ENCODE measurements at places on chromosomes 3 and 15.

DNA sequence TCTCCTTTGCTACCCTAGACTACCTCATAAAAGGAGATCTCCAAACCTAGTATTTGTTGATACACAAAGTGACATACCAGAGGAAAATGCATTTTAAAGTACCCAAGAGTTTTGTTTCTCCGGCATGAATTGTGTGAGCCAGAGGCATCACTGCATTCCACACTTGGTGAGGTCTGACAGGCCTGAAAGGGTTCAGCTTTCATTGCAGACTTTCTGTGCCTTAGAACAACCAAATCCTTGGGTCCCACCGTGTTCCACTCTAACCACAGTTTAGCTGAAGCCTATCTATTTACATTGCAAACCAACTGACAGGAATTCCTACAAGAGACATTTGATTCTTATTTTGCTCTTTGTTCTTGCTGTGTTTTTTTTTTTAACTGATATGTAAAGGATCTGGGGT is 21.0 kb upstream of the EID1 start:
- no peak for DNase-seq

DNA sequence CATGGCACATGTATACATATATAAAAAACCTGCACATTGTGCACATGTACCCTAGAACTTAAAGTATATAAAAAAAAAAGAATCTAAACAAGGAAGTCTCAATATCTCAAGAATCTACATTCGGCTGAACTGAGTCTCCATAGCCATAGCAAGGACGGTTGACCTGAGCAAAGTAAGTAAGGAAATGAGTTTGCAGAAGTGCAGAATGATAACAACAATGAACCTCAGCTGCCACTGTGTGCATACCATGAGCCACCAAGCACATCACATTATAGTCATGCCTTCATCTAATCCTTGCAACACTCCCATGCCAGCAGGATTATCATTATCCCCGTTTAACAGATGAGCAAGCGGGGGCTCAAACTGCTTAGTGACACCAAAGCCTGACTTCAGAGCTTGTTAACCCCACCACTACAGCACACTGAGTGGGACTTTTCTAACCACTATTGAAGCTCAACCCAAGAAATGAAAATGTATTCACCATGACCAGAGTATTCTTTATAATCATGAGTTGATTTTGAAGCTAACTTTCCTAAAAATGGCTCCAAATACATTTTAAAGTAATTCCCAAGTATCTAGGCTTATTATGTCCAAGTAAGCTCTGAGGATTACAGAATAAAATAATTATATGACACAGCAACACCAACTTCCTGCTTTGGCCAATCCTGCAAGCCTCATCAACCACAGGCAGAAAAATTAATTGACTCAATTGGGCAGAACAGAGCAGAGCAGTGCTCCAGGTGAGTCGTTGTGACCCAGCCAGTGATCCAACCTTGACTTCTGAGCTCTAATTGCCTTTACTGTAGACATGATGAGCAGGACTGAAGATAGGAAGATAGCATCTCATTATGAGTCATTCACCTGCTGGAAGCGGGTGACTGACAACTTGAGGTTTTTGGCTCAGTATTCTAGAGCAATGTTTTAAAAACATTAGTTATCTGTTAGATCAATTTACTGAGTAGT is 47.3 kb upstream of the IL12A start:
- DNase-seq = no peak

DNA sequence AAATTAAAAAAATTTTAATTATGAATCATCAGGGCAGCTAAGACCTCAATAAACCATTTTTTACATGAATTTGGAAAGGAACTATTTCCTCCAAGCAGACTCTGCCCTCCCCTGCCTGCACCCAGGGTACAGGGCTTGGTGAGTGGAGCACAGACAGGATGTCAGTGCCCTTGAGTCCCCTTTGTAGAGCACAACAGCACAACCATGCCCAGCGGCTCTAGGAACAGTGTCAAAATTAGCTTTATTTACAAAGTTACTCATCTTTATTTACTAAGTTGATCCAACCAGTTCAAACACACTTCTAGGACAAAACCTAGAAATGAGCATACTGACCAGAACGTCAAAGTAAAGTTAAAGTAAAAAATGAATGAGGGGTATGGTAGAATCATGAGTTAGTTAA is 90.6 kb upstream of the TSC22D2 start:
- DNase-seq = no peak

- DNase-seq = no peak
Measured at GRCh38 chr3:101065962-101066361, 72.7 kb upstream of the ABI3BP start.

All from RWPE2 (cell line).